ENCODE measurements at places on chromosomes 1 and 21.
A peak's percentile ranks its signal among the peaks of the same experiment; 100 is the strongest.

DNA sequence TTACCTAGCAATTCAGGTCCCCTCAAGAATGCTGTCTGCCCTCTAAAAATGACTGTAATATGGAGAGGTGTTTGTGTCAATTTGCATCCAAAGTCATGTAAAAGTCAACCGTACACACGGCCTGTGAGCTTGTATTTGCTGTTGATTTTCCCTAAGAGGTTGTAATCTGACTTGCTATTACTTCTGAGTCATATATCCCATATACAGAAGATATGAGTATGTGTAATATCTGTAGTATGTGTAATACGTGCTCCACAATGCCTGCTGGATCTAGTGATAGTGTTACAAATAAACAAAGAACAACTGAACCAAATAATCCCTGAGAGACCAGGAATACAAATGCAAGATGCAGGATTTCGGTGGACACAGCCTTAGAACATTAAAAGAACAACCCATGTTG, 1.4 kb upstream of the KCNJ6 start:
- no peak for DNase-seq

GRCh38 chr1:181817091-181817490, 244.4 kb downstream of the ZNF648 start:
- no peak for DNase-seq

DNA sequence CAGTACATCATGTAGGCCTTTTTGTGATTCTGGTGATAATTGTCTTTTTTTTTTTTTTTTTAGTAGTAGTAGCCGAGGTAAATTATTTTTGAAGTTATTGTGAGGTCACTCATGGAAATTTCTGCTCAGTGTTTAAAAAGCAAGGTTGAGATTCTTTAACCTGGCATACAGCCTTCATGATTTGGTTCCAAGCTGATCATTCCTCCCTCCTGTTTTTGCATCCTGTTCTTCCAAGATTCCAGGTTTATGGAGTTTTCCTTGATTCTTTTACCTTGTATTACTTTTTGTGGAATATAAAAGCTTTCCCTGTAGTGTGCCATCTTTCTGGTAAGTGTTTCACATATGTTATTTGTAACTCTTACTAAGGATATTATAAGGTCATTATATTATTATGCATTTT, 9.1 kb downstream of the ZFYVE9 start:
- DNase-seq, result no peak

DNA sequence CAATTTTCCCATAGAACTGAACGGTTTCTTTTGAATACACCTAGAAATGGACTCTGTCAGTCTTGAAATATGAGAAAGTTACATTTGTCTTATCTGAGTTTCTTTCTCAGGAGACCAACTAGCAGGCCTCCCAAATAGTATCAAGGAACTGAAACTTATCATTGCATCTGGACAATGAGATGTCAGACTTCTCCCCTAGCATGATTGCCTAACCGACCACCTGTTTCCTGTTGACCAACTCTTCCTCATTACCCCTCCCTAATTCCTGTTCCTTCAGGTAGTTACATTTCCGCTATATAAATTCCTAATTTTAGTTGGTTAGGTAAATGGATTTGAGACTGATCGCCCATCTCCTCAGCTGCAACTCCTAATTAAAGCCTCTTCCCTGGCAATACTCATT, 1587.3 kb downstream of the NCAM2 start:
- no peak for DNase-seq

DNA sequence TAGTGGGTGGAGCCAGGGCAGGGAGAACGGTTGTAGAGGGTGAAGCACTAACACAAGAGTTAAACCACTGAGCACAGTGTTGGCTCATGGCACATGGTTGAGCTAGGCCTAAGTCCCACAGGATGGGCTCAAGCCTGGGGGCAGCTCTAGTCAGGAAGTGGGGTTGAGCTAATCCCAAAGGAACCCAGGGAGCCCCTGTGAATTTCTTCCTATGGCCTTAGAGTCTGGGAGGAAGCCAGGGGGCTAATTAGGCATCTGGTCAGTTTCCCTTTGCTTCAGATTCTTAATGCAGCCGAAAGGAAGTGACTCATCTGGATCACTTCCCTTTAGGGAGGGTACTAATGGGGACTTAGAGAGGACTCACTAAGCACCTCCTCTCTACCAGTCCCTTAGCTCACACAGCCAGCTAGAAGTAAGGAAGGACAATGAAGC, 10.1 kb downstream of the CFAP45 start:
- no peak for DNase-seq

- no peak for DNase-seq
Measured at GRCh38 chr1:116119876-116120275, 8.7 kb downstream of the MAB21L3 start.

DNA sequence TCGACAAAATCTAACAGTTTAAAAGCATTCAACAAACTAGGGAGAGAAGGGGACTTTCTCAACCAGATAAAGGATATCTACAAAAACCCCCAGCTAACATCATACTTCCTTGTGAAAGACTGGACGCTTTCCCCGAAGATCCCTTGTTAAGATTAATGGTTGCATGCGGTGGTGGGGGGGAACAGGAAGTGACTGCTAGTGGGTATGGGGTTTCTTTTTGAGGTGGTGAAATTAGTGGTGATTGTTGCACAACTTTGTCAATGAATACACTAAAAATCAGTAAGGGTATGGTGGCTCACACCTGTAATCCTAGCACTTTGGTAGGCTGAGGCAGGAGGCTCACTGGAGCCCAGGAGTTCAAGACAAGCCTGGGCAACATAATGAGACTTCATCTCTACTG, 26.9 kb upstream of the EYA3 start:
- peak; percentile 34 for DNase-seq

DNA sequence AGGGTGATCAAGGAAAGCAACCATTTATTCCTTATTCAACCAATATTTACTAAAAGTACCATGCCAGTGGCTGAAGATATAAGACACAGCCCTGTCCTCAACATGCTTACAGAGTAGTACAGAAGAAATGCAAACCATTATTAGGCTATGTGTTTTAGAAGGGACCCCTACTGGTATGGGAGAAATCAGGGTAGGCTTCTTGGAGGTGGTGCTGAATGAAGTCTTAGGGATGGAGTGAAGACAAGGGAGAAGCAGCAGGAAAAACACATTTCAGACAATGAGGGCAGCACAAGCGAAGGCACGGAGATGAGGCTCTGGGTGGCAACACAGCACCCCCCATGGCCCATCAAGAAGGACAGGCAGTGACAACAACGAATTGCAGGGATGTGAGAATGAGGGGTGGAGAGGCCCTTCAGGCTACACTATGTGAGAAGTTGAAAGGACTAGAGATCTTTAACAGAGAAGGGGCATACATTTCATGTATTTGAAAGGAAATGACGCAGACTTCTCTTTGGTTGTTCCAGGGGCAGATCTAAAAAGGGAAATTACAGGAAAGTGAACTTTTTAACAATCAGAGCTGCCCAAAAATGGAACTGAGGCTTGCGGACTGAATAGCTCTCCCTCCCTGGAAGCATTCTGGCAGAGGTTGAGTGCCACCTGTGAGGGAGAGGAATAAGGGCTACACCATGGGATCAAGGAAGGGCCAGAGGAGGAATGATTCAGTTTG, 16.8 kb upstream of the CD58 start:
- DNase-seq, result no peak

DNA sequence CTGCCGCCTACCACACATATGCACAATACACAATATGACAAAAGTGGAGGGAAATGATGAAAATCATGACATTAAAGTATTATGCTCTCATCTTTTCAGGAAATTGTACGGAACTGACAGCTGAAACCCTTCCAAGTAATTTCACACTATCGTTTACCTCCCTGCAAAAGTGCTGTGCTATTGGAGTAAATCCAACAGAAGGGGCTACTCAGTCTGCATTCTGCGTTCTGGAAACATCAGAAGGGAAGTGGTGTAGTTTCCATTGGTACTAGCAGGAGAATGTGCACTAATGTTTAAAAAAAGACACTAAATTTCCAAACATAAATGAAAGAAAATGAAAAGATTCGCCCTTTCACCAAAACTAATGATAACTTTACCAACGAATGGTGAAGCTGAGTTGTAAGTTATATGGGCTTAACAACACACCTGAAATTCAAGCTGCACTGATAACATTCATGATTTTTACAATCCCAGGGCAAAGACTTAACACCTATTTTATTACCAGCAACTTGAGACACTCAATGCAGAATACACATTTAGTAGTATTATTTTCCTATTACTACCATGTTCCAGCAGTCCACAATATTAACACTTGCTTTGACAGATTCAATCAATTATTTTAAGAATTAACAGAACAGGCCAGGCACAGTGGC, 3.2 kb downstream of the DENND1B start:
- no peak for DNase-seq

GRCh38 chr1:111620441-111620971, 917 bp downstream of the RAP1A start:
- DNase-seq, result no peak
